Activated CD4-positive, alpha-beta memory T cell treated with anti-CD3 and anti-CD28 coated beads, Interleukin-2, amount 10 ng/mL, durations not matched to agents 7 days and 5 days (primary cell): ENCODE measurements at places on chromosomes 13 and 19. TPM values are rescaled to one million over a fixed set of nuclear protein-coding genes. Genes with fewer than 3 reads are reported as not detected.

DNA sequence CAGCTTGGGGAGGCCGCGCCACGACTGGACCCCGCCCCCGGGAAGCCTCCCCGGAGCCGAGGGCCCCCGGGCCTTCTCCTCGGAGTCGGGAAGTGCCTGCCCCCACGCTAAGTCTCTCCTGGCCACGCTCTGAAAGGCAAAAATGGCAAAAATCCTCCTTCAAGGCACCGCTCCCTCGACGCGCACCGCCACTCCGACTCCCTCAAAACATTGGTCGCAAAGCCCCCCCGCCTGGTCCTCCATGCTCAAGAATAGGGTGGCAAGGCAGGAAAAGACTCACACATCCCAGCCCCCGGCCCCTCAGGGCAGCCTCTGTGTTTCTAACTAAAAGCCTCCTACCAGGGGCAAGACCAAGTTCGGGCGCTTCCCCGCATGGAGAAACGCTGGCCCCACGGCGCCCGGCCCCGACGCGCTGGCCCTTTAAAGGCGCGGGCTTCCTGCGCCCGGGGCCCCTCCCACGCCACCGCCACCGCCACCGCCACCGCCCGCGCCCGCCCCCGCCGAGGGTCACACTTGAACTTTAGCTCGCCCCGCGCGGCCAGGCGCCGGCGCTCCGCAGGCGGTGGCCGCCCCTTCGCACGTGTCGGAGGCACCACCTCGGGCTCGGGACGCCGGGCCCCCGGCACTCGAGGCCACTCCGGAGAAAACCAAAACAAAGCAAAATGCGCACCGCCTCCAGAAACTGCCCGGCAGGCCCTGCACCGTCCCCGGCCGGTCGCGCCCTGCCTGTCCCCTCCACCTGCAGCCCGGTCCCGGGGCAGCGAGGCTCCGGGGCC lies 1.9 kb downstream of the FOXO1 start:
- DNase-seq = peak; percentile 74

- peak; percentile 80 for DNase-seq
Observed at GRCh38 chr13:24709186-24709913, 29.1 kb downstream of the ATP12A start.

DNA sequence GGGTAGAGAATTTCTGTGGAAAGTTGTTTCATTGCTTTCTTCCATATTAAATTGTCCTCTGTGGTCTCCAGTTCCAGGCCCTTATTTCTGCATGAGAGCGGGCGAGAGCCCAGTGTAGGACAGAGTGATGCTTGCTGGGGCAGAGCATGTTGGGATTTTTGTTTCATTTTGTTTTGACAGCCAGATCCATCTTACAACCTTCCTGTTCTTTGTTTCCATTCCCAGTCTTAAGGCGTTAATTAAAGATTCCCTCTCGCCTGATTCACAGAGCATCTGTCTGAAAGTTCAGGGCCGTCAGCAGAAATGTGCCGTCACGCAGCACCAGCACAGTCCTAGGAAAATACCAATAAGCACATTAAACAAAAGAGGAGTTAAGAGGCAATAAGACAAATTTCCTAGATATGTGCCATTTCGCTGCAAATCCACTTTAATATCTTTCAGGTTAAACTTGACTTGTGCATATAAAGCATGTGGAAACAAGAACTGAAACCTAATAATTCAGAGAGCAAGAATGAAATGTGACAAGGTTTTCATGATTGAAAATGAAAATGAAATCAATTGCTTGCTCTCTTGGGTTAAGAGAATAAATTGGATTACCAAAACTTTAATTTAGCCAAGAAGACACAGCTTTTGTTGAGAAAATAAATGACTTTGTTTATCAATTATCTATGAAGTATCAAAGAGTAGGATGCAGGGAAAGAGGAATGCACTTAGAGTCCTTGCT lies 210.7 kb upstream of the SLC10A2 start:
- DNase-seq = no peak

- DNase-seq = no peak
Observed at GRCh38 chr13:97719736-97720135, 233.7 kb upstream of the IPO5 start.

DNA sequence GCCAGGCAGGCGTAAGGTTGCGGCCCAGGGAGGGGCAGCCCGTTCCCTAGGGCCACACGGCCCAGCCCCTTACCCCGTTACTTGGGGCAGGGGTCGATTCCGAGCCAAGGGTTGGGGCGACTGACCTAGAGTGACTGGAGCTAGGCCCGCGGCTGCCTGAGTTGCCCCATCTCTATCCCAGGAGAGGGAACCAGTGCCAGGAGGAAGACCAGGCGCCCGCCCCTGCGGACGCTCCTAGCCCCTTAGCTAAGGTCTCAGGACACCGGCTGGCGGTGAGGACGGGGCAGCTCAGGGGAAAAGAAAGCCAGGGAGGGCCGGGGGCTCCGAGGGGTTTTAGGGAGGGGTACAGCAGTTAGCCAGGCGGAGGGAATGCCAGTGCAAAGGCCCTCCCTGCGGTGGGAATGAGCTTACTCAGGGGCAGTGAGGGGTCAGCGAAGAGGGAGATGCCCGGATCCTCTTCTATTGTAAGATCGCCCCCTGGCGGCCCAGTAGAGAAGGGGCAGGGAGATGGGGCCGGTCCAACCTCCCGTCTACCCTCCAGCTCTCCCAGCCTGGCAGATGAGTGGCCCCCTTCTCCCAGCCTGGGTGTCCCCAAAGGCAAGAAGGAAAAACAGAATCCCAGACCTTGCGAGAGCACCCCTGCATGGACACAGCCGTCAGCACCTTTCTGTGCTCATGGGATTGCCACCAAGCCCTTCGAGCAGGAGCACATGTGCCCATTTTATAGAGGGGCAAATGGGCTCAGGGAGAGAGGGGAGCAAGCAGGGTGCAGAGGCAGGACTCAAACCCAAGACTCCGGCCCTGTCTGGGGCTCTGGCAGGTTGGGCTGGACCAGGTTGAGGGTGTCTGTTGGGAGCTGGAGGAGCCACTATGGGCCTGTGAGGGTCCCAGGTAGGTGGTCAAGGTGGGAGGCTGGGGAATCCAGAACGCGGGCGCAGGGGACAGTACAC lies 16.3 kb downstream of the CILP2 start:
- DNase-seq = peak; percentile 67

DNA sequence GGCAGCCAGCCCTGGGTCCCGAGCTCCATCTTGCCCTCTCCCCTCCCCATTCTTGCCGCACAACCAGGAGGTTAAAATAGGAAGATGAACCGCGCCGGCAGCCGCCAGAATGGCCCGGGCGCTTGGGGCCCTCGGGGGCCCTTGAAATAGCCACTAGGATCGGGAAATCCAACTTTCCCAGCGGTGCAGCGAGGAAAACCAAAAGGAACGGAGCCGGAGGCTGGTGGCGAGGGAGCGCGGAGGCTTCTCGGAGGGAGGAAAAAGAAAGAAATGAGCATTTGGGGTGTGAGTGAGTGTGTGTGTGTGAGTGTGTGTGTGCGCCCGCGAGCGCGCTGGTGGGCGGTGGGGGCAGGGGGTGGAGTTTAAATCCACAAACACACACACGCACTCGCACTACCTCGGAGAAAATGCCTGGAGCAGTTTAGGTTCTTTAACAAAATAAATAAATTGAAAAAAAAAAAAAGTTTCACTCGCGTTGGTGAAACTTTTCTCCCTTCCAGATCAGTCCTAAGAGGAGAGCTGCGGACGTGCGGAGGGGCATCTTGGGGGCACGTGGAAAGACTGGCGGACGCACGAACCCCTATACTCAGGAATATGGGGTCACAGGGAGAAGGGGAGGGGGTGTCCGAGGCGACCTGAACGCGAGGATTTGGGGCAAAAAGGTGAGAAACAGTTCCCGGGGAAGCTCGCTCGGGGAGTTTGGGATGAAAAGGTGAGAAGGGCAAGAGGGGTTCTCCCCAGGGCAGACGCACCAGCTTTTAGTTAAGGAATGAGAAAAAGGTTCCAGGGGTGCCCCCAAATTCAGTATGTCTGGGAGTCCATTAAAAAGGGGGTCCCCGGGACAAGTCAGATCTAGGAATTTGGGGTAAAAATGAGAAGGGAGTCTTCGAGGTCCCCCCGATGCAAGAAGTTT lies 1.3 kb downstream of the RFX2 start:
- DNase-seq = peak; percentile 40

Gene ZNF253
- total RNA-seq = 14.7 TPM

DNA sequence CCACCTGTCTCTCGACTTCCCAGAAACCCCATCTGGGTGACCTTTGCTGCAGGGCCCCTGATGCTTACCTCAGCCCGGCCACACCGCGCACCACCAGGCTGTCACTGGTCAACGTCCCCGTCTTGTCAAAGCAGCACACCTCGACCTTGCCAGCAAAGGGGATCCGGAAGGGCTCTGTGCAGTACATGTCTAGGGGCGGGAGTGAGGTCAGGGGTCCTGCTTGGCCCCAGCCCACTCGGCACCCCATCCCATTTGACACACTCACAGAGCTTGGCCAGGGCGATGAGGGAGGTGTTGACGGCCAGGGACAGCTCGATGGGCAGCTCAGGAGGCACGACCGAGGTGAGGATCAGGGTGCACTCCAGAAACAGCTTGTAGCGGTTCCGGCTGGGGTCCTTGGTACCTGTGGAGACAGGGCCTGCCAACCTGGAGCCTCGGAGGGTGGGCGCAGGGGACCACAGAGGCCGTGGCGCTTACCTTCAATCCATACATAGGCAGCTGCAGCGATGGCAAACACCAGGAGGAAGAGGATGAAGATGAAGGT lies 8.4 kb downstream of the ATP13A1 start:
- no peak for DNase-seq

DNA sequence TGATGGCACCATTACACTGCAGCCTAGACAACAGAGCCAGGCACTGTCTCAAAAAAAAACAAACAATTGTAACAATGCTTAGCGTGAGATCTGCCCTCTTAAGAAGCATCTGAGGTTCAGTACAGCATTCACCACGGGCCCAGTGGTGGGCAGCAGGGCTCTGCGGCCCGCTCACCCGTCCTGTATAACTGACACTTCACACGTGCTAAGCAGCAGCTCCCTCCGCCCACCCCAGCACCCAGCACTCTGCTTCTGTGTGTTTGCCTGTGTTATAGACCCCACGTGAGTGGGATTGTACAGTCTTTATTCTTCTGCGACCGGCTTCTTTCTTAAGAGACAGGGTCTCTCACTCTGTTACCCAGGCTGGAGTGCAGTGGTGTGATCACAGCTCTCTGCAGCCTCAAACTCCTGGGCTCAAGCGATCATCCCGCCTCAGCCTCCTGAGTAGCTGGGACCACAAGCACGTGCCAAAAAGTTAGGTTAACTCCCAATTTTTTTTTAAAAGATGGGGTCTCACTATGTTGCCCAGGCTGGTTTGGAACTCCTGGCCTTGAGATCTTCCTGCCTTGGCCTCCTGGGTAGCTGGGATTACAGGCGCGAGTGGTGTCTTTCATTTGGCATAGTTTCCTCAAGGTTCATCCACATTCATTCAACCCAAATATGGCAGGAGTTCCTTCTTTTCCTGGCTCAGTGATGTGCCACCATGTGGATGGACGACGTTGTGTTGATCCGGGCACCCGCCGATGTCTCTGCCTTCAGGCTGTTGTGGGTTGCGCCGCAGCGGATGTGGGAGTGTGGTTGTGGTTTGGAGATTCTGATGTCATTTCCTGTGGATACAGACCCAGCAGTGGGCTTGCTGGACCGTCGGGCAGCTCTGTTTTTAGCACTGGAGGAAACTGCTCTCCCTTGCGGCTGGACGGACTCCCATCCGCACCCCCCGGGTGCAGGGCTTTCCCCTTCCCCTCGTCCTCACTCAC lies 170.0 kb downstream of the KDM4B start:
- DNase-seq = peak; percentile 94

GRCh38 chr13:45231722-45232121 lies 30.9 kb upstream of the KCTD4 start:
- no peak for DNase-seq

Gene PRR22
- 2.3 TPM for total RNA-seq

- DNase-seq = no peak
Observed at GRCh38 chr13:83568019-83568418, 314.3 kb downstream of the SLITRK1 start.

DNA sequence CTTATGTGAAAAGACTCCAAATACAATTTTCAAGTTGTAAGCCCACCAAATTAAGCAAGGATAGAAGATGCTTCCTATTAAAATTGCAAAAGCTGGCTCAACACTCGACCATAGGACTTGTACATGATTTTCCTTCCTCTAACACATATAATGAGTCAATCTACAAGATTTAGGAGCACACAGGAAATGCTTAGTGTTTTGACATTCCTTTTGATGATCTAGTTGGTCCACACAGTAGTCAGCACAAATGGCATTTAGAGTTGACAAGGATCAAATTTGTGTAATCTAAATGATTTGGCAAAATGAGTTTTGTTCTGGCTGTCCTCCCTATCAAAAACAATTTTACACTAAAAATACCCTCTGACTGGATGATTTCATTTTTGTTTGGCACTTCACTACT lies 340.2 kb downstream of the DIAPH3 start:
- DNase-seq = no peak

Gene GPR18
- 10.3 TPM for total RNA-seq

Gene NR1H2
- 86.2 TPM for total RNA-seq

DNA sequence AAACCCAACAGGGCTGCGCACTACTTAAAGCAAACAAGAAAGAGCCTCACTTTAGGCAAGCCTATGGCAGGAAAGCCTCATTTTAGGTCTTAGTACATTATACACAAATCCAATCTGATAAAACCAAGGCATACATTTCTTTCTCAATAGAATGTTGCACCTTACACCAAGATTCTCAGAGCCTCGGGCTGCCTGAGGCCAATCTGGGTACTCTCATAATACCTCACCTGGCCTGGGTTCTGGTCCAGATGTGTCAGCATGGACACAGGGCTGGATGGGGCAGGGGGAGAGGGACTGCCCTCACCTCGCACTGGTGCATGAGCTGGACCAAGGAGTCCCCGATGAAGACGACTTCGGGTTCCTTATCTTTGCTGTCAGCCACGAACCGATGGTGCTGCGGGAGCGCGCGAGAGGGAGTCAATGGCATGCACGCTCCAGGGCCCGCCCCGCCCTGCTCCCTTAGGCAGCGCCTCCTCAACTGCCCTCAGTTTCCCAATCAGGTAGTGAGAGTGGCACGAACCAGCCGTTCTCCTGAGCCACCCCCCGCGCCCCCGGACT lies at the start of gene PRR19:
Gene PRR19, plus strand, starts transcription at position 487 of the 558 bp plus-strand sequence. CDS start 7,453 bp downstream, outside the sequence.
- peak; percentile 33 for DNase-seq

Gene R3HDM4
- 111 TPM for total RNA-seq

Gene PRODH2
- not detected for total RNA-seq

DNA sequence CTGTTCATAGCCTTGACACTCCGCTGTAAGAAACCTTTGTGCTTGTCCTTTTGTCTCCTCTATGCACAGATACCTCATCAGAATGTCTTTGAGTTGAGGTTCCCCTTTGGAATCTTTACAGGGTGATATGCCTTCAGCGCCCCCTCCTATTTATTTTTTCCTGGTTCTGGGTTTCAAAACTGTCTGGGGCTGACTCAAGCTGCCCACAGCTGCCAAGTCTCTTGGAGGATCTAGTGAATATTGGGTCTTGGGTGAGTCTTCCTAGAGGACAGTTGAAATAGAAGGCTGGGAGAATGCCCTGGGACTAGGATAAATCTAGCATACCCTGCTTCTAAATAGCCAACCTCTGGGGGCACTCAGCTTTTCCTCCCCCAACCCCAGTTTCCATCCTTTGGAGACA lies 930 bp downstream of the ZNF136 start:
- DNase-seq = no peak

- no peak for DNase-seq
Observed at GRCh38 chr19:18446811-18447359, 9.0 kb upstream of the ISYNA1 start.

GRCh38 chr13:108851660-108852059 lies 222.2 kb downstream of the MYO16 start:
- DNase-seq = no peak
